ENCODE measurements at places on chromosomes 7 and 10.

GRCh38 chr7:25282194-25282593 lies 53.9 kb upstream of the NPVF start:
- DNase-seq: no peak

GRCh38 chr7:105958012-105958411 lies 5.1 kb upstream of the CDHR3 start:
- no peak for DNase-seq

DNA sequence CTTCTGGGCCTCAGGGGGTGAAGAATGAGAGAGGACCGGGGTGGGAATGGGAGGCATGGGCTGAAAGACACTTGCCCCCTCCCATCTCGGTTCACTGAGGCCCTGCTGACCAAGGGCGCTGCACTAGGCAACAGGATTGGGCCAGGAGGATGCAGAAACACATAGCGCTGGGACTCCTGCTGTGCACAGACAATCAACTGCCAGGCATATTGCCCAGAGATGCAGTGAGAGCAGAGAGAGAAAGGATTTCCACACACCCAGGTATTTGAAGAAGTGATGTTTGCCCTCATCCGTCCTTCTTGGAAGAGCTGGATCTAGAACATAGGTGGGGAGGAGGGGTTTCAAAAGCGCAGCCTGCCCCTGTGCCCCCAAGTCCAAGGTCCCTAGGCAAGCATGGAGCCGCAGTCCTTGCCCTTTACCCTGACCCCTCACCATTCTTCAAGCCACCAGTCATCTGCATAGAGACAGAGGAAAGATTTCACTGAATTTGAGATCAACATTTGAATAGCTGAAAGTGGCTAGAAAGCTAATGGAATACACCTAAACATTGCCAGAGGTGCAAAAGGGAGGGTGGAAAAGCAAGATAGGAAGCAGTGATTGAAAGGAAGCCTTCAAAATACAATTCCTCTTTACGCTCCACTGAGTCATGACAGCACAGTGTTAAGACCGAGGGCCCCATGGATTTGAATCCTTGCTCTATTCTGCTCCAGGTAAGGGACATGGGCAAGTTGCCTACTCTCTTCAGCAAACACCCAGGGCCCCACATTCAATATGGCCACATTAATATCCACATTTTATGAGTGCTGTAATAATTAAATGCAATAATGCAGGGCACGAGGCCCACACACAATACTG lies 44.2 kb upstream of the TNS3 start:
- DNase-seq: no peak

- no peak for DNase-seq
Observed at GRCh38 chr7:104795086-104795485, 218.9 kb upstream of the KMT2E start.

DNA sequence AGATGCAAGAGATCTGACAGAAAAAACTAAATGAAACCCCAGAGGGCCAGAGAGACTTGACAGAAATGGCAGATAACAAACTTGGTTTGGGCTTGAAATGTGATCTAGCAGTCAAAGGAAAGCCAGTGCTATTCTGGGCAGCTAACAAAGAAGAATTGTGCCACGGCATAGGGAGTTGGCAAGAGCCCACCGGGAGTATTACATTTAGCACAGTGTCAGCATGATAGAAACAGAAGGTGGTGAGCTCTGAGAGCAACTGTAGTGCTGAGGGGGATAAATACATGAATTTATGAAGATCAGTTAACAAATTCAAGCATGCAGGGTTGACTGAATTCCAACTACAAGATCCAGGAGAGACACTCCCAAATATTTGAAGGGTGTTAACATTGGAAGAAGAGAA lies 91.1 kb downstream of the AHCYL2 start:
- no peak for DNase-seq

GRCh38 chr10:96325719-96326373 lies 21.6 kb downstream of the DNTT start:
- DNase-seq: no peak

- no peak for DNase-seq
Observed at GRCh38 chr10:54284526-54285193, 516.4 kb downstream of the PCDH15 start.

GRCh38 chr10:66167816-66168215 lies 758.0 kb upstream of the LRRTM3 start:
- DNase-seq: no peak
